Ovary (tissue), 10 donors: ENCODE measurements at places on chromosomes 6 and 20.
A peak's percentile ranks its signal among the peaks of the same experiment; 100 is the strongest.

GRCh38 chr6:39357998-39358686, 35.6 kb upstream of the KCNK16 start:
- DNase-seq: peak; percentile 47

DNA sequence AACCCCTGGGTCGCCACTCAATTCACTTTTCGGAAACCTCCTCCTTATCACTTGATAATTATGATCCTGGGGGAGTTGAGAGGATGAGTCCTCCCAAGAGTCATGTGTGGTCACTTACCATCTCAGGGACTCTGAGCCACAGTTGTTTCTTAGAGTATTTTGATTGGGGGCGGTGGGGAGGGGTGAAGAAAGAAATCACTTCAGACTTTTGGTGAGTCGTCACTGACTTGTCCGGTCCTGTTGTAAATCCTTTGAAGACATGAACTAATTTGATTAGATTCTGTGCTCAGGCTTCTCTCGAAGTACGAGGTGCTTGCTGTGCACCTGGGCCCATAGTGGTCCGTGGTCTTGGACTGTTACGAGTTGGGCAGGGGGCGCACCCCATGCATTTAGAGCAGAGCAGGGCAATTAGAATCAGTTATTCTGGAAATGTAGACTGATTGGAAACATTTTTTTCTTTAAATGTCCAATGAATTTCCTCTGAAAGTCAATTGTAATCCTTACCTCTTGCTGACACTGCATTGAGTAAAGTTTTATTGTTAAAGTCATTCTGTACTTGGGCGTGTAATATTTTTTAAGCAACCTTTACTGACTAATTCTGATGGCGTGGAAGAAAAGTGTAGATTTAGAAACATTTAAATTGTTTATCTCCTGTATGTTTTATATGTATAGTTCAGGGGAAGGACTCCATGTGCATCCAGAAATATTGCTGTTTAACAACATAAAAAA, 173.4 kb downstream of the SLC16A10 start:
- no peak for DNase-seq

DNA sequence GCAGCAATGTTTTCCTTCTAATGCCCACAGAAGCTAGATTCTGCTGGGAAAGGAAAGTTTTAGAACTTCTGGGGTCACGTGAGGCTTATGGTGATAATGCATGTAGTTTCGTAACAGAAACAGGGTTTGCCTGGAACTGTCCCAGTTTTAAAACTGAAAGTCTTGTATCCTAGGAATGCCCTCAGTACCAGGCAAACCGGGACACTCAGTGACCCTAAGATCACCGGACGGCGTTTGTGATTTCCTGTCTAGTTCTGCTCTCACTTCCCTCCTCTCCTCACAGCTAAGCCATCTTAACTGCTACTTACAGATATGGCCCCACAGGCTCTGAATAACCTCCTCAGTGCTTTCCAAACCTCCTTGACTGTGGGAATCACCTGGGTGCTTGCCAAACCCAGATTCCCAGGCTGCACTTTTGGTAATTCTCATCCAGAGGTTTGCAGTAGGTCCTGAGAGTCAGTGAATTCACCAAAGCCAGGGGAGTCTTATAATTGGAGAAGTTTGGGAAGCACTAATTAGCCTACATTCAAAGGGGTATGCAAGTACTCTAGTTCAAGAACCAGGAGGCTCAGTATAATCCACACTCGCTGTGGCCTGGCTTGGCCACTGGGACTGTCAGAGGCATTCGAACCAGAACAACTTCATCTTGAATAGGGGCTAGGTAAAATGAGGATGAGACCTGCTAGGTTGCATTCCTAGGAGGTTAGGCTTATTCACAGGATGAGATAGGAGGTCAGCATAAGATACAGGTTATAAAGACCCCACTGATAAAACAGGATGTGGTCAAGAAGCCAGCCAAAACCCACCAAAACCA, 231.6 kb upstream of the MYLIP start:
- DNase-seq: peak; percentile 58

- no peak for DNase-seq
These were observed 22.1 kb upstream of the GNRH2 start for GRCh38 chr20:3021327-3021726.

GRCh38 chr6:83019741-83020140, 45.9 kb downstream of the UBE3D start:
- DNase-seq: no peak

DNA sequence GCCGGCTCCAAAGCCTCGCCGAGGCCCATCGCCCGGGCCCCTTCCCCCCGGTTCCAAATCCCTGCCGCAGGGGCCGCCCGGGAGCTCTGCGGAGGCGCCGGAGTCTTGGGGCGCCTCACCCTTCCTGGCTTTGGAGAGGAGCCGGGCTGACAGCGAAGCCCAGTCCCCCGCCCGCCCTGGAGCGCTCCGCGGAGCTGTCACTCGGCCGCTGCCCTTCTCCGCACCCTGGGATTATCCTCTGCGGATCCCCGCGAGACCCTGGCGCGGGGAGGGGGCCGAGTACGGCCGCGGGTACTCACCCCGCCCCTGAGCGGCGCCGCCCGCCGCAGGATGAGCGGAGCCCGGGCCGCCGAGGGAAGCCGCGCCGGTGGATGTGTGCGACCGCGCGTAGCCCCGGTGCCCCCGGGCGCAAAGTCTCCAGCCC, 343 bp downstream of the SNAP91 start:
- no peak for DNase-seq

DNA sequence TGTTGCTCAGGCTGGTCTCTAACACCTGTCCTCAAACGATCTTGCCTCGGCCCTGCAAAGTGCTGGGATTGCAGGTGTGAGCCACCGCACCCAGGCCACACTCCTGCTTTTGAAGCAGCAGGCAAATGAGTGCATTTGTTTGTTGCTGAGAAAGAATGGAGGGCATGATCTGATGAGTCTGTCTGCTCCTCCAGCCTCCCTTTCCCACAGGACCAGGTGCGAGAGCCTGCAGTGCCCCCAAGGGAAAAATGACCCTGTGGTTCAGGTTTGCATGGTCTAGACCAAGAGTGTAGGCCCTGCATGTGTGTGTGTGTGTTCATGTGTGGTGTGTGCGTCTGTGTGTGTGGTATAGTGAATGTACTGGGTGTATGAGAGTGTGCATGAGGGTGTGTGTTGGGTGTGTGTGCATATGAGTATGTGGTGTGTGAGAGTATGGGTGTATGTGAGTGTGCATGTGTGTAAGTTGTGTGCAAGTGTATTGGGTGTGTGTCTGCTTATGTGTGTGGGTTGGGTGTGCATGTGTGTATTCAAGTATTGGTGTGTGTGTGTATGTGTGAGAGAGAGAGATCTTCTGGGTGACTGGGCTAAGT, 22.8 kb upstream of the FOXC1 start:
- no peak for DNase-seq

GRCh38 chr20:41174373-41174772, 37.0 kb downstream of the PLCG1 start:
- peak; percentile 31 for DNase-seq

GRCh38 chr6:140713495-140713894, 1339.0 kb upstream of the CITED2 start:
- DNase-seq: no peak

GRCh38 chr6:90202156-90202555, 94.5 kb downstream of the BACH2 start:
- no peak for DNase-seq

DNA sequence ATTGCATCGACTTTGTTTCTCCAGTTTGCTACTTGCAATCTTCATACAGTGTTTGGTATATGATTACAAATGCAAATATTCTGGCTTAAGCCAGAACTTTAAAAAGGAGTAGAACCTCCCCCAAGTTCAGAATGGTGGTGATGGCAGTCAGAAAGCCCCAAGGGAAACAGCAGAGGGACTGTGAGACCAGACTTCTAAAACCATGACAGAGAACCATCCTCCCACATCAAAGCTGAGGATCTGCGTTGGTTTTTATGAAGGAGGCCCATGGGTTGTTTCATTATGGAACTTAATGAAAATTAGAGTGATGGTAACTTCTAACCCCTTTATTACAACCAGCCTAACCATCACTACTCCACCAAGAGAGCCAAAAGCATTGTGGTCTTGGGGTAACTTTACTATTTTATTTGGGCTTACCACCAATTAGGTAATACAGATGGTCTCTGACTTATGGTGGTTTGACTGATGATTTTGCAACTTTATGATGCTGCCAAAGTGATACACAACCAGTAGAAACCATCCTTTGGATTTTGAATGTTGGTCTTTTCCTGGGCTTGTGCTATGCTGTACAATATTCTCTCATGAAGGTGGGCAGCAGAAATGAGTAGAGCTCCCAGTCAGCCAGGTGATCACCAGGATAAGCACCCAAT, 10.9 kb upstream of the MRS2 start:
- DNase-seq: no peak

- no peak for DNase-seq
These were observed 49.1 kb downstream of the DAAM2 start for GRCh38 chr6:39841291-39841690.

DNA sequence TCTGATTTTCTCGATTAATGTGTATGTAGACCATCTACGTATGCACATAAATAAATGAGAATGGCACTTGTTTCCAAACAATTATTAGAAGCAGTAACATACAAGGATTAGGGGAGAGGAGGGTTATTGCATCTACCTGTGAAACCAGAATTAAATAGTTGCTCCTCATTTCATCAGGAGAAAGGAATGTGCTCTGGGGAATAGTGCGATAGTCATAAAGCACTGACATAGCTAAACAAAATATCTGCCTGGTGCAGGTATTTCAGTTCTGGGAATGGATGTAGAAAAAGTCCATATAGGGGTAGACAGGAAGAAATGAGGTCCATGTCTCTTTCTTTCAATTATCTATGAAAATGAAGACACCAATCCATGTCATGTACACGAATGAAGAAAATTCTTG, 1.6 kb upstream of the ID4 start:
- no peak for DNase-seq

- no peak for DNase-seq
These were observed 166.9 kb upstream of the RNF24 start for GRCh38 chr20:4181956-4182945.

DNA sequence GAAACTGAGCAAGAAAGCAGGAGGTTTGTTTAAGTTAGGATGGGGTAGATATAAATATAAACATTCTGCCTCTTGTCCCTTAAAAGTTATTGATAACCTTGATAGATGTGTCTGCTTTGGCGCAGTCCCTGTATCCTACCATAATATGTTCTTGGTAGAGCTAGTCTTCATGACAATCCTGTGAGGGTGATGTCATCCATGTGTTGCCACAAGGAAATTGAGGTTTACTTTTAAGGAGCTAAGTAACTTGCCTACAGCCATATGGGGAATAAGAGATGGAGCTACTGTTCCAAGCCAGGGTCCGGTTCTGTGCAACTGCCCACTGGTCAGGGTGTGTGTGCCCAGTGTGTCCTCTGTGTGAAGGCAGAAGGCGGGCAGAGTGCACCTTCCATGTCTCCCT, 78.5 kb downstream of the SSR1 start:
- no peak for DNase-seq

- DNase-seq: no peak
These were observed 228.8 kb upstream of the ECI2 start for GRCh38 chr6:4364172-4364571.

GRCh38 chr20:62604796-62605195, 37.5 kb upstream of the SLCO4A1 start:
- DNase-seq: no peak

- DNase-seq: no peak
These were observed 317.8 kb downstream of the CDH4 start for GRCh38 chr20:61569825-61570224.

DNA sequence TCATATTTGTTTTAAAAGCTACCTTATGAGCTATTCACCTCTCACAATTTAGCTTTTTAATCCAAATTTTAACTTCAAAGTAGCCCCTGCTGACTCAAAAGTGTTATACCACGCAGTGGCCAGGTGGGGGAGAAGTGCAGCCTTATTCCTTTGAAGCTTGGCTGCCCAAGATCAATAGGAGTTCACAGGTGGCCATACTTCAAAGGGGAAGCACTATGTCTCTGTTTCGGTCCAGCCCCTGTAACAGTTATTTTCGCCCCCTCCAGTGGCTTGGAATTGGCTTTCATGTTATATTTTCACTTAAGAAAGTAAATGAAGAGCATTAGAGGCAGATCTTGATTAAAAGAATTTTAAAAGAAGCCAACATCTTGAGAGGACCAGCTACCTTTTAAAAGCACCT, 608.4 kb downstream of the EPHA7 start:
- no peak for DNase-seq

- no peak for DNase-seq
These were observed 20.8 kb upstream of the SNRPB2 start for GRCh38 chr20:16709017-16709416.

GRCh38 chr6:42199106-42199981, 4.6 kb upstream of the GUCA1B start:
- DNase-seq: no peak

DNA sequence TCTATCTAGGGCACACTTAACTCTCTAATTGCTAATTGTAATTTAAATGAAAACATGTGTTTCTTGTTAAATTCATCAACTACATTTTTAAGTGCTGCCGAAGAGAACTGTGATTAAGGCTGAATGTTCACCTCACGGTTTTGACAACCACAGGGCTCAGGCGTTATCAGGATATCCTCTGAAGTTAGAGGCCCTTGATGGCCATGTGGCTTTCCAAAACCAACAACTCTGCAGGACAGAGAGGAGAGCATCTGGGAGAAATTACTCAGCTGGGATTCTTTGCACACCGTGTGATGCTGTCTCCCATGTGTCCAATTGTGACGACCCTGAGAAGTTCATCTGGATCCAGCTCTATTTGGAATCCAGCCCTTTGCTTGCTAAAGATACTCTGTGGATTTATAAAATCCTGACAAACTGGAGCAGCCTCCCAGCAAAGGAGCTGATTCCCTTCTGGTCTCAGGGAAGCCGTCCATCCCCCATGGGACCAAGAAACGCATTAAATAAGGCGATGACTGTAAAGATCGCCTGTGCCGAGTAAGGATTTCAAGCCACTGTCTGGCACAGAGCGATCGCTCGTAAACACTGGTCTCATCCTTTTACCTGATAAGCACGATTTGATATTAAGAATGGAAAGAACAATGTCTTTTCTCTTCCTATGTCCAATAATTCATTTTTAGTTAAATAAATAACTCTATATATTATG, 401.1 kb downstream of the CD83 start:
- DNase-seq: no peak

DNA sequence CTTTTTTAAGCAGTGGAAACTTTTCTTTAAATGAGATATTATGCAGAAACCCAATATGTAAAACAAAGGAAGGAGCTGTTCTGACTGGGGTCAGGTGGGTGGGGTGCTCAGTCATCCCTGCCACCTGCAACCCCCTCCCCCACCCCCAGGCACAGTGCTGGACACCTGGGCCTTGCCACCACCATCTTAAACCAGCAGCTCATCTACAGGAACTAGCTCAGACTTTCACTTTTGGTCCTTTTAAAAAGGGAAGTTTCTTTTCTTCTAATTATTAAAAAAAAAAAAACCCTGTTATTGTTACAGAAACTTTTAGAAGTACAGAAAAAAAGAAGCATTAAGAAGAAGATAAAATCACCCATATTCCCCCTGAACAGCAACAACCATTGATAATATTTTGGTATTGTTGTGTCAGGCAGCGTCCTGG, 37.1 kb downstream of the PPP1R16B start:
- no peak for DNase-seq
